ENCODE measurements at places on chromosomes 6 and 20.

GRCh38 chr6:148985499-148985898, 238.7 kb downstream of the UST start:
- DNase-seq = no peak

DNA sequence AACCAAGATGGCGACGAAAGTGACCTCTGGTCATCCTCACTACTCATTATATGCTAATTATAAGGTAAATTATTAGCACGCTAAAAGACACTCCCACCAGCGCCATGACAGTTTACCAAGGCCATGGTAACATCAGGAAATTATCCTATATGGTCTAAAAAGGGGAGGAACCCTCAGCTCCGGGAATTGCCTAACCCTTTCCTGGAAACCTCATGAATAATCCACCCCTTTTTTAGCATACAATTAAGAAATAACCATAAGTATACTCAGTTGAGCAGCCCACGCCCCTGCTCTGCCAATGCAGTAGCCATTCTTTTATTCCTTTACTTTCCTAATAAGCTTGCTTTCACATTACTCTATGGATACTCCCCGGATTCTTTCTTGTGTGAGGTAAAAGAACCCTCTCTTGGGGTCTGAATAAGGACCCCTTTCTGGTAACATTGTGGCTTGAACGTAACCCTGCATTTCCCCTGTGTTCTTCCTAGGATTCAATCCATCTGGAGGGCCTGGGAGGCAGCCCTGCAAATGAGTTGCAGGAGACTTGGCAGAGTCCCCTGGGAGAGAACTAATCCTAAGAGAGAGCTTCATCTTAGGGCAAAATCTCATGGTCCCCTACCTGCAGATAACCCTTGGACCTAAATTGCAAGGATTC, 225.6 kb upstream of the JARID2 start:
- no peak for DNase-seq

DNA sequence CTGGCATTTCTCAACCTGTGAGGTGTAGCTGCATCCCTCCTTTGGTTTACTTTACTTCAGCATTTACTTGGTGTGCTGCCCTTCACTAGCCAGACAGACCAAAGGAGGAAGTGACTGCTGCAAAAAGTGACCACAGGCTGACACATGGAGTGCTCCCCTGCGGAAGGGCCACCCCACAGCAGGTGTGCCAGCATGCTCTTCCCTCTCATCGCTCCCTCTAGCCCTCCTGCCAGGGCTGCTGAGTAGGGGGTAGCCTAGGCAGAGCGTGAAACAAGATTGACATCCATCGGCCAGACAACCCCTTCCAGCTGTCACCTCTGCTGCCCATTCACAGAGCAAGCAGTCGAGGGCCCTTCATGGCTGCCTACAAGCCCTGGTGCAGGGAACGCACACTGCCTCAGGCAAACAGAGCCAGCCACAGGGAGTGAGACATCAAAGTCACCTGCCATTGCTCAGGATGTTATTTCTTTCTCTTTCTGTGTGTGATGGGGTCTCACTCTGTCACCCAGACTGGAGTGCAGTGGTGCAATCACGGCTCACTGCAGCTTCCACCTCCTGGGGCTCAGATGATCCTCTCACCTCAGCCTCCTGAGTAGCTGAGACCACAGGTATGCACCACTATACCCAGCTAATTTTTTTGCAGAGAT, 102.0 kb upstream of the RPS6KA2 start:
- DNase-seq = no peak

DNA sequence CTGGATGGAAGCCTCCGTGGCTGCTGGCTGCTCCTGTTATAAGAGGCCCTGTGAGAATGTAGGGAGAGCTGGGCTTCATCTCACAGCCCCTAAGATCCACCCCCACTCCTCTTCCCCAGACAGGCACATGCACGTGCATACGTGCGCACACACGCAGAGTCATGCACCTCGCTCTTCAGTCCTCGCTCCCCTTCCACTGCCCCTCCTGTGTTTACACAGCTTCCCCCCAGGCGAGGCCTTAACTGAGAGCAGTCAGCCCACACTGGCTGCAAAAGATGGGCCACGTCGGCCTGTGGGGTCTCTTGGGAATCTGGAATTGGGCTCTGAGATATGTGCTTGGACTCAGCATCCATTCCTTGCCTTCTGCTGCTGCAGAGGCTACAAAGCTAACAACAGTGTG, 35.2 kb upstream of the MLN start:
- DNase-seq = no peak

- DNase-seq = no peak
Measured at GRCh38 chr6:35505999-35506412, 6.7 kb downstream of the TULP1 start.

All from DMS153 (cell line).